SHP77 (cell line): ENCODE measurements at places on chromosomes 5 and 9.

- no peak for DNase-seq
Measured at GRCh38 chr9:89915187-89915586, 310.4 kb downstream of the GADD45G start.

DNA sequence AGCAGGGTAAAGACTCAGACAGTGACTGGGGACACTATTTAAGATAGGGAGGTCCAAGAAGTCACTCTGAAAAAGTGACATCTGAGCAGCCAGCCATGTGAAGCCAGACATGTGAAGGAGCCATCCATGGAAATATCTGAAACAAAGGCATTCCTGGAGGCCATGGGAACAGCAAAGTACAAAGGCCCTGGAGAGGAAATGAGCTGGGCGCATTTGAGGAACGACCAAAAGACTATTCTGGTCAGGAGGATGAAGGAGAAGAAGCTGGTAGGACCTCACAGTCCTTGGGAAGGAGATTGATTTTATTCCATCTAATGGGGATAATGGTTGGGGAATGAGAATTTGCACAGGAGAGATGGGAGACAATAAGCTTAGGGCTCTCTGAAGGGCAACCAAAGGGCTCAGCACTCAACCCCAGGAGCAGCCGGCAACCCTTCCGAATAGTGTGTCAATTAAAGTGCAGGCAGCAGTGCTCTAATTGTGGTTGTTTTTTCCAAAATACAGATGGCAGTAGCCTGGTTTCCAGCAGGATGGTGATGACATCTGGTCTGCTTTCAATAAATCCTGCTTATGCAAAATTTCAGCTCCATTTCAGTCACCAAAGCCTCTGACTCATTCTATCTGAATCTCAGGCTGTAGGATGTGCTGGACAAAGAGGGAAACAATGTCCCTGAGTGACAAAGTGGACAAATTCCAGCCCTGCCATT lies 26.7 kb downstream of the FOXI1 start:
- DNase-seq = no peak

- no peak for DNase-seq
Measured at GRCh38 chr5:113053511-113053995, 77.0 kb downstream of the DCP2 start.

DNA sequence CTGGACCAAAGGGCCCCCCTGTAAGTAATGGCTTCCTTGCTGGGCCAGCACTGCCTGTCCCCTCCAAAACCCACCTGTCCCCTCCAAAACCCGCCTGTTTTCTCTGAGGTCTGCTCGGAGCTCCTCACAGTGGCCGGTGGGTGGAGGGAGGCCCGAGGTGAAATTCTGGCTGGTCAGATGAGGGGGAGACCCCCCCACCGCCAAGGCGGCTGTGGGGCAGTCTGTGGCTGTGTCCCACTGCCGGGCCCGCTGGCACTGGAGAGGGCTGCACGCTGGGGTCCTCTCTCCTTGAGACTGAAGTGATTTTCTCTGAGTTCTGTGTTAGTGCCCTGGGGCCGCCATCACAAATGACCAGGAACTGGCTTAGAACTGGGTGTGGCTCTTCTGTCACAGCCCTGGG lies 83.7 kb upstream of the FCN2 start:
- DNase-seq = no peak

DNA sequence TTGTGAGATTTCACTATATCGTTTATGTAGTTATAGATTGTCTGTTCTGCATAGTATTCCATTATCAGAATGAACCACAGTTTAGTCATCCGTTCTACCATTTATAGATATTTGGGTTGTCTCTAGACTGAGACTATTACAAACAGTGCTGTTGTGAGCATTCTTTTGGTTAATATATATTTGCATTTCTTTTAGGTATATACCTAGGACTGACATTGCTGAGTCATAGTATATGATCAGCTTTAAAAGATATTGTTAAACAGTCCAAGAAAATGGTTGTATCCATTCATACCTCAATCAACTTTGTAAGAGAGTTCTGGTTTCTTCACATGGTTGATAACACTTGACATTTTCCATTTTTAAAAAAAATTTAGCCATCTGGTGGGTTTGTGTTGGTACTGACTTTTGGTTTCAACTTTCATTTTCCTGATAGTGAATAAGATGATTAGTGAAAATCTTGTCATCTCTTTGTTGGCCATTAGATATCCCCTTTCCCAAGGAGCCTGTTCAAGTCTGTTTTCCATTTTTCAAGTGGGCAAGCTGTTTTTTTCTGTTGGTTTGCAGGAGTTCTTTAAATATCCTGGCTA lies 22.9 kb upstream of the ADAM19 start:
- no peak for DNase-seq

DNA sequence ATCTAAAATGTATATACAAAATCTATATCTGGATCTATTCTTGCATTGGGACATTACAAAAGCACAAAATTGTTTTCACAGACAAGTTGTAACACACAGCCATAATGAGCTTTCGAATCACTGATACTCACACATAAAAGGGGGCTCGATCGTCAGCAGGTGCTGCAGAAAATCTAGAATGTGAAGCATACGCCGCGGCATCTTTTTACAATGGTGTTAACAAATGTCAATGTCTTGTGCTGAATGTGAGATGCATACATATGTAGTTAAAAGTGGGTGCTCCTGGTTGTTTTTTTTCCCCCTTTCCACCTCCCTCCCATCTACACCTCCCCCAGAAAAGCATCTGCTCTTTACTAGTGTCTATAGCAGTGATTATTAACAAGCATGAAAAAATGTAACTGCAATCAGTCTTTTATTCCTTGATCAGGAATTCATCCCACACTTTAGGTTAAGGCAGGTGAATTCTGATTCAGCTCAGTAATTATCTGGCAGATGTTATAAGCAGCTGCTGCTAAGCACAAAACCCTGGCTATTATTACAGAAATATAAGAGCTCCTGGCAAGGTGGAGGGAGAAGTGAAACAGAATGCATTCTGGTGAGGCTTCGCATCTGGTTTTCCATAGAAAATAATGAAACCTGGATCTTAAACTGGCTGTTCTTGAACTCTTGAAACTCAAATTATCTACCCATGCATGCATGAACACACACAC lies 114.1 kb downstream of the MPDZ start:
- no peak for DNase-seq
